Calu3 (cell line): ENCODE measurements at places on chromosomes 5 and 9.

DNA sequence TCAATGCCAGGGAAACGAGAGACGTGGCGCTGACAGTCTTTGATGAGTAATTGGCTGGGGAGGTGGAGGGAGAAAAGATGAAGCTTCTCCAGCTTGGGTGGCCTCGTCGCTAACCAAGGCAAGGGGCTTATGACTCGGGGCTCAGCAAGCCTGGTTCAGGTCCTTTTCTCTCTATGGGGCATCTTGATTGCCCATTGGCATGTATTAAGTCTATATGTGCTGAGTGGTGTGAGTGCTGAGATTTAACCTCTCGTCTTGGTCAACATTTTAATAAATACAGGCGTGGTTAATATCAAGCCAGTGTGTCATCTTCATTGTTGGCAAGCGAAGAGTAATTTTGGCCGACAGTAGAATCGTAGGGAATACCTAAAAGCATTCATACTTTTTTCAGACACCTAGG is 85.9 kb downstream of the RAI14 start:
- DNase-seq = no peak

- DNase-seq = no peak
Observed at GRCh38 chr9:4402501-4402900, 87.8 kb upstream of the SLC1A1 start.

DNA sequence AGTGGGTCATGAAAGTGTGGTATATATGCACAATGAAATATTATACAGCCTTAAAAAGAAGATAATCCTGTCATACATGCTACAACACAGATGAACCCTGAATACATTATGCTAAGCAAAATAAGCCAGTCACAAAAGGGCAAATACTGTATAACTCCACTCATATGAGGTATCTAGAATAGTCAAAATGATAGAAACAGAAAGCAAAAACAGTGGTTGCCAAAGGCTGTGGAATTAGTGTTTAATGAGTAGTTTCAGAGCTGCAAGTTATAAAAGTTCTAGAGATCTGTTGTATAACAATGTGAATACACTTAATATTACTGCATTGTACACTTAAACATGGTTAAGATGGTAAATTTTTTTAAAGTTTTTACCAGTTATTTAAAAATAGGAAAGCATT is 135.0 kb downstream of the OXCT1 start:
- DNase-seq = no peak

- DNase-seq = no peak
Observed at GRCh38 chr5:33088176-33088575, 352.6 kb upstream of the TARS1 start.

- DNase-seq = peak; percentile 68
Observed at GRCh38 chr9:121744002-121744686, 92.7 kb downstream of the DAB2IP start.

GRCh38 chr5:141508798-141509611 is 20.1 kb downstream of the PCDHGC5 start:
- DNase-seq = no peak

DNA sequence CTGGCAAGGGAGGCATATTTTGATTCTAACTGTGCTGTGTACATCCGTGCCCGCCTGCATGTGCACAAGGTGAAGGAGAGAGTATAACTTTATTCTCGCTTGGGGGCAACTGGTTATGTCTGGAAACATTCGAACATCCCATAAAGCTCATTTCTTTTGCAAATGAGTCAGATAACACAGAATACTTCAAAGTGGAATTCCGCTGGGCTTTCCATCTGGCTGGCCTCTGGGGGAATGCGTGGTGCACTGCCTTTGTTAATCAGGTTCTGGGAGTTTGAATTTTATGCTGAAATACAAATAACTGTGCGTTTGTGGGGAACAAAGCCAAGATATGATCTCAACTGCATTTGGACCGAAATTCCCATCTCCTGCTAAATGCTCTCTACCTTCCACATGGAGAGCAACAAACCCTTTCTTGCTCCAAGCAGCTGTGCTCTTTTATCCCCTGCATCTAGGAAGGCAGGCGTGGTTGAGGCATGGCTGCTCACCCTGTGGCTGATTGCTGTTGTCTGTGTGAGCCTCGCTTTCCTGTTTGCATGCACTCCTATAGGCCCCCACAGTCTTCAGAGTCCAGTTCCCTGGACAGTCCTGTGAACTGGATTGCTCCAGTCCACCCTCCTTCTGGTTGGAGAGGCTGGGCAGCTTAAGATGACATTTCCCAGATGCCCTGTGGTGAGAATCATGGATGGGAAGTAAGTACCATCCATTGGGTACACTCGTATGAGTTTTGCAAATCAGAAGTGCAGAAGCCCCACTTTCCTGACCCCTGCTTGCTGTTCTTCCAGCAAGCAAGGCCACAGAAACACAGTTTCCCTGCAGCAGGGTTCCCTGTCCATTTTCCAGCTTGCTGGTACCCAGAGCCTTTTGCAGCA is 82.9 kb upstream of the ALDH1B1 start:
- no peak for DNase-seq

GRCh38 chr5:178231539-178232123 is 971 bp downstream of the PHYKPL start:
- no peak for DNase-seq
